ENCODE measurements at places on chromosomes 2 and 18. TPM values are rescaled to one million over a fixed set of nuclear protein-coding genes. Genes with fewer than 3 reads are reported as not detected.

GRCh38 chr18:46332921-46333341 is 228.7 kb downstream of the HAUS1 start:
- H3K4me3 ChIP-seq: peak overlapping the region; percentile 75
- peak overlapping the region; percentile 44 for H3K27ac ChIP-seq
- peaks cover 11% of the 10 kb centered on the region for H3K4me1 ChIP-seq
- no peaks in the 10 kb centered on the region for H3K27me3 ChIP-seq
- H3K36me3 ChIP-seq: no peaks in the 10 kb centered on the region

- no peak overlapping the region for H3K4me3 ChIP-seq
- no peak for DNase-seq
- H3K27me3 ChIP-seq: no peaks in the 10 kb centered on the region
- no peaks in the 10 kb centered on the region for H3K4me1 ChIP-seq
Observed at GRCh38 chr2:237533668-237534161, 32.7 kb upstream of the PRLH start.

- H3K4me1 ChIP-seq: no peaks in the 10 kb centered on the region
- H3K36me3 ChIP-seq: no peaks in the 10 kb centered on the region
- H3K4me3 ChIP-seq: no peak overlapping the region
- no peak overlapping the region for H3K27ac ChIP-seq
Observed at GRCh38 chr2:30266705-30267104, 35.4 kb downstream of the LBH start.

DNA sequence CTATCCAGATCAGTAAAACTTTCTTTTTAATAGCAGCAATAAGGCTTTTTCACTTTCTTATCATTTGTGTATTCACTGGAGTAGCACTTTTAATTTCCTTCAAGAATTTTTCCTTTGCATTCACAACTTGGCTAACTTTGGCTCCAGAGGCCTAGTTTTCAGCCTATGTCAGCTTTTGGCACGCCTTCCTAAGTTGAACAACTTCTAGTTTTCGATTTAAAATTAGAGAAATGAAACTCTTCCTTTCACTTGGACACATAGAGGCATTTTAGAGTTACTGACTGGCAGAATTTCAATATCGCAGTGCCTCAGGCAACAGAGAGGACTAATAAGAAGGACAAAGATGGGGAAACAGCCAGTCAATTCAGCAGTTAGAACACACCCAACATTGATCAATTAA is 577.4 kb downstream of the DSC3 start:
- no peaks in the 10 kb centered on the region for H3K4me1 ChIP-seq
- H3K36me3 ChIP-seq: no peaks in the 10 kb centered on the region
- no peak overlapping the region for H3K4me3 ChIP-seq
- DNase-seq: no peak
- no peaks in the 10 kb centered on the region for H3K27me3 ChIP-seq

- DNase-seq: no peak
- no peaks in the 10 kb centered on the region for H3K36me3 ChIP-seq
- no peaks in the 10 kb centered on the region for H3K4me1 ChIP-seq
- no peaks in the 10 kb centered on the region for H3K27me3 ChIP-seq
- H3K27ac ChIP-seq: no peak overlapping the region
Observed at GRCh38 chr2:124147552-124147951, 122.5 kb downstream of the CNTNAP5 start.

- H3K27me3 ChIP-seq: no peaks in the 10 kb centered on the region
- peaks cover 12% of the 10 kb centered on the region for H3K4me1 ChIP-seq
- H3K36me3 ChIP-seq: no peaks in the 10 kb centered on the region
- no peak for DNase-seq
- H3K27ac ChIP-seq: no peak overlapping the region
- H3K4me3 ChIP-seq: no peak overlapping the region
Observed at GRCh38 chr18:11091746-11092145, 57.6 kb downstream of the PIEZO2 start.

GRCh38 chr2:55168221-55169154 is 63.6 kb downstream of the CLHC1 start:
- H3K4me1 ChIP-seq: no peaks in the 10 kb centered on the region
- H3K27ac ChIP-seq: peak overlapping the region; percentile 21
- H3K27me3 ChIP-seq: no peaks in the 10 kb centered on the region
- DNase-seq: no peak
- H3K36me3 ChIP-seq: no peaks in the 10 kb centered on the region

COPS9 gene
- 166 TPM for total RNA-seq

FHOD3 gene
- 32.9 TPM for total RNA-seq

LIPG gene
- 0.95 TPM for total RNA-seq

DSEL gene
- total RNA-seq: 1.4 TPM

Data from psoas muscle (tissue), 8 donors.